Liver (tissue), 10 donors: ENCODE measurements at places on chromosomes 1 and 21.

DNA sequence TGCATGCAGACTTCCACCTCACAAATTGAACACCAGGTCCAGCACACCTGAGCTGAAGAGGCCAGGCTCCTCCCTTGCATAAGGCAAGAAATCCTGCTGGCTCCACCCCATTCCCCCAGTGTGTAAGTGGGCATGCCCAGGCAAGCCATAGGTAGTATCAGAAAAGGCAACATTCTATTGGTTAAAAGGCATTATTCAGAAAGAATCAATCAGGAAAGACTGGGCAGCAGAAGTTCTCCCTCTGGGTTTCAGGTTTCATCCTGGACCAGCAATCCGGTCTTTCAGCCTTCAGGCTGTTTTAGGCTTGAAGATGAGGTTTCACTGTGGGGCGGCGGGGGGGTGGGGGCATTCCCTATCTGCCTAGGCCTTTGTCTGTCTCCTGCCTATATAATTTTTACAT lies 42.0 kb upstream of the LHX8 start:
- no peak for DNase-seq

DNA sequence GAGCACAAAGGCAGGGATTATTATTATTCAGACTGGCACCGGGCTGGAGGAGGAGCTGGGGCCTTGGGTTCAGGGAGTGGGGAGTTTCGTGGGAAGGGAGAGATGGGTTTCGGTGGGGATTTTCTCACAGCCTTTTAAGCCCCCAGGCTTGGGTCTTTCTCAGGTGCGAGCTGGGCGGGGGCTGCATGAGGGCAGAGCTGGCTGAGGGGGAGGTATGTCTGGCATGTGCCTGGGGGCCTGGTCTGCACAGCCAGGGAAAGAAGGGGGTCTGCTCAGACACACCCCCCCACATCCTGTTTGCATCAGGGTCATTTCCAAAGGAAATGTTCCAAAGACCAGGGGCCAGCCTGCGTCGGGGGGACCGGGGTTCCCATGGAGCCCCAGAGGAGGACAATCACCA lies 21.6 kb downstream of the GRHL3 start:
- no peak for DNase-seq

DNA sequence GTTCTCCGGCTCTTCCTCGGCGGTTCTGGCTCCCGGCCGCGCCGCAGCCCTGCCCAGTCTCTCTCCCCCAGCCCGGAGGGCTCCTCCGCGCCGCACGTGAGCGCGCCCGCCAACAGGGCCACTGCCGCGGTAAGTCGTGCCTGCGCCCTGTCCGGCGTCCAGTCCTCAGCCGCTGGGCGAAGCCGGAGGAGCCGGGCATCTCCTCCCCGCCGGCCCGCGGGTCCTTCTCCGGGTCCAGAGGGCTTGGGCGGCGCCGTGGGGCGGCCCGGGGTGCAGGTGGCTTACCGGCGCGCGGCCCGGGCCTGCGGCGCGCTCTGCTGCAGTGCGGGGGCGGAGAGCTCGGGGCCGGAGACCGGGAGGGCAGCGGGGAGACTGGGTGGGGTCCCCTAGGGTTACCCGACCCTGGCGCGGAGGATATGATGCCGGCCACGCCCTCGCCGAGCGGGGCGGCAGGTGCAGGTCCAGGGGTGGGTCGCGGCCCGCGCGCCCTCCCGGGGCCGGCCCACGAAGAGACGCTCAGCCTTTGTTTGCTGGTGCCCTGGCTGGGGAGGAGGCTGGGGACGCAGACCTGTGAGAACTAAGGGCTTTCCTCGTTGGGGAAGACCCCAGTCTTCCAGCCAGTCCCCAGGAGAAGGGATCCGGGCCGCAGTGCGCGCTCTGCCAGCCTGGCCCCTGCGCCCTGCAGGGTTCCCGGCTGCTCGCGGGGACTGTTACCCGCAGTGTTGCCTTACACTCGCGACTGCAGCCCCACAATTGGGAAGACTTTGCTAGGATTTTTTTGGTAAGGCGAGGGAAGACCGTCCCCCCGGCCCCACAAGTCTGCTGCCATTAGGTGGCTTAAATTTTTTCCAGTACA lies at the start of gene DOP1B:
Gene DOP1B (plus strand): TSS at position 10 of the 856 bp plus-strand sequence. CDS start 7,910 bp downstream, outside the sequence.
- DNase-seq: no peak

GRCh38 chr1:25583519-25584370 lies 32.8 kb upstream of the MAN1C1 start:
- no peak for DNase-seq

- no peak for DNase-seq
These were observed 129.2 kb downstream of the ROR1 start for GRCh38 chr1:63902844-63903589.

DNA sequence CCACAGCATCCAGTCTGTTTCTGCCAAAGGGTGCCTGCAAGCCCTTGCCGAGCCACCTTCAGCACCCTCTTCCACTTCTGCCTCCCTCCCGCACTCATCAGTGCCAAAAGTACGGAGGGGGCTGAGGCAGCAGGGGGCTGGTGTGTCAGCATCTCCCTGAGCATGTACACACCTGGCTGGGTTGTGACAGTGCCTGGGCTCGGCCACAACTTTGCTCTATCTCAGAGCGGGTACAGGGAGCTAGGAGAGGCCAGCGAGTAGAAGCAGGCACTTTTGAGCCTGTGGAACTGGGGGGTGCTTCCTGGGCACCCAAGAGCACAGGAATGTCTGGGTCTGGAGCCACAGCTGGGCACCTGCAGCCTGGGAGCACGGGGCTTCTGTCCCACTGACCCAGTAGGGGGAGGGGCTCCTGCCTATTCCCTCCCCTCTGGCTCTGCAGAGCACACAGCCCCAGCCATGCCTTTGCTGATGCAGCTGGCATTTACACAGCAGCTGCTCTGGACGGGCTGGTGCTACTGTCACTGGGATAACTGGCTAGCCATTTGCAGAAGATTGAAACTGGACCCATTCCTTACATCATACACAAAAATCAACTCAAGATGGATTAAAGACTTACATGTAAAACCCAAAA lies 319.8 kb upstream of the RRP15 start:
- no peak for DNase-seq

DNA sequence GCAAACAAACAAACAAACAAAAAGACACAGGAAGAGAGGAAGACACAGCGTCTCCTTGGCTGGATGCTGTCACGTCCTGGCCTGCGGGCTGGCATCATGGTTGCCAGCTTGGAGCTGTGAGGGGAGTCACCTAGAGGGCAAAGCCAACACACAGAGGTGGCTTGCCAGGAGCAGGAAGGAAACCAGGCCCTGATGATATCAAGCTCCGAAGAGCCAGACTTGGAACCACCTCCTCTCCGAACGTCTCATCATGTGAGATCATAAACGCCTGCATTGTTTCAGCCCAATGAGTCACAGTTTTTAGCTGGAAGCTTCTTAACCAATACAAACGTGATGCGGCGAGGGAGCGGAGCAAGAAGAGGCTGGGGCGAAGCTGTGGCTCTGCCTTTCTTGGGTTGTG lies 8.7 kb downstream of the PLA2G2D start:
- no peak for DNase-seq

DNA sequence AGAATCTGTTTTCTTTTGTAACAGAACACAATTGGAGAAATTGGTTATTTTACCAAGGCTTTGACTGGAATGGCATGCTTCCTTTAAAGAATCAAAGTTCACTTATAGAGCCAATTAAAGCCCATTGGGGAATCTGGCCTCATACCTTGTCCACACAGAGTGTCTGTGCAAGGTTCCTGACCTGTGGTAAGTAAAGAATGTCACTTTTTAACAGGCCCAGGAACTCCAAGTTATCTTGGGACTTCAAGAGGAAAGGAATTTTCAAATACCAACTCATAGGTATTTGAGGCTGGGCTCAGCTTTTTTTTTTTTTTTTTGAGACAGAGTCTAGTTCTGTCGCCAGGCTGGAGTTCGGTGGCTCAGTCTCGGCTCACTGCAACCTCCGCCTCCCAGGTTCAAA lies 2.3 kb upstream of the CATSPERE start:
- DNase-seq: no peak

GRCh38 chr1:18582890-18583289 lies 47.8 kb upstream of the PAX7 start:
- no peak for DNase-seq

DNA sequence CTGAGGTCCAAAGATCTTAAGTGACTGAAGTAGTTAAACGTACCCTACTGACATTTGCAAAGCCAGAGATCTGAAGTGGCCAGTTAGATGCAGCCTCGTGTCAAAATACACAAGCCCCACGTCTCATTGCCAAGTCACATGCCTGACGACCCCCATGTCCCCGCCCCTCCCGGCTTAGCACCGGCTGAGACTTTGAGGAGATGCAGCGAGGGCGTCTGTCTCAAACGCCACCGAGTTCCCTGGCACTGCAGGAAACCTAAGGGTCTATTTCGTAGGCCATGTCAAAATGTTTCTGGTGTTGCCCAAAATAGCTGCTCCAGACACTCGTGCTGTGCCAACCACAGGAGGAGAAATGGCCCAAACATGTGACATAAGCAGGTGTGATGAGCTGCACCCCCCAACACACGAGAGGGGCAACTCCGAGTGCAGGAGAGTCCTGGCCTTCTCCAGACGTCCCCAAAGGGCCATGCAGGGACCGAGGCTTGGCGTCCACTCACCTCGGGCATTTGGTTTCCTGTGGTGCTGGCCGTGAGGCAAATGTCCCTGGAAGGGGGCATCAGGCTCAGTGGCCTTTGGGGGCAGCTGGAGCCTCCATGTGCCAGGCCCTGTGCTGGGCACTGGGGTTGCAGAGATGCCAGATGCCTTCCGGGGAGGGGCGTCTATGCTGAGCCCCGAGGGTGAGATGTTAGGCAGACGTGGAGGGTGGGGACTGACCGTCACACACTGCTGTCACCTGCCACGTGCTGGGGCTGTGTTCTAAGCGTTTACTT lies 67.0 kb downstream of the MATN1 start:
- no peak for DNase-seq

- DNase-seq: no peak
These were observed 155.7 kb downstream of the TNFSF18 start for GRCh38 chr1:172895050-172895460.

DNA sequence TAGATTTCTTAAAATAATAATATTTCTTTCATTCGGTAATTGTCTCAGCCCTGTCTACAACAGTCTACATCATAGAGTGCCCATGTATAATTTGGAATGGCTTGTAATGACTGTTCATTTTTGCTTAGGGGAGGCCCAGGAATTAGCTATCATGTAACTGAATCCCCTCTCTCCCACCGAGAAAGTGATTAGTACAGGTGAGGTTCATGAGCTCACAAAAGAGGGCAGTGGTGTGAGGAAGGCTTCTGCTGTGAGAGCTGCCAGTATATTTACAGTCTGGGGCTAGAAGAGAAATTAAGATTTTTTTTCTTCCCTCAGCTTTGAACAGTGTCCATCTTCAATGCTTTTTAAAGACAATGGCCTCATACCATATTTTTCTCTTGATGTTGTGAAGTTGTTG lies 340.7 kb downstream of the ADGRL2 start:
- no peak for DNase-seq

DNA sequence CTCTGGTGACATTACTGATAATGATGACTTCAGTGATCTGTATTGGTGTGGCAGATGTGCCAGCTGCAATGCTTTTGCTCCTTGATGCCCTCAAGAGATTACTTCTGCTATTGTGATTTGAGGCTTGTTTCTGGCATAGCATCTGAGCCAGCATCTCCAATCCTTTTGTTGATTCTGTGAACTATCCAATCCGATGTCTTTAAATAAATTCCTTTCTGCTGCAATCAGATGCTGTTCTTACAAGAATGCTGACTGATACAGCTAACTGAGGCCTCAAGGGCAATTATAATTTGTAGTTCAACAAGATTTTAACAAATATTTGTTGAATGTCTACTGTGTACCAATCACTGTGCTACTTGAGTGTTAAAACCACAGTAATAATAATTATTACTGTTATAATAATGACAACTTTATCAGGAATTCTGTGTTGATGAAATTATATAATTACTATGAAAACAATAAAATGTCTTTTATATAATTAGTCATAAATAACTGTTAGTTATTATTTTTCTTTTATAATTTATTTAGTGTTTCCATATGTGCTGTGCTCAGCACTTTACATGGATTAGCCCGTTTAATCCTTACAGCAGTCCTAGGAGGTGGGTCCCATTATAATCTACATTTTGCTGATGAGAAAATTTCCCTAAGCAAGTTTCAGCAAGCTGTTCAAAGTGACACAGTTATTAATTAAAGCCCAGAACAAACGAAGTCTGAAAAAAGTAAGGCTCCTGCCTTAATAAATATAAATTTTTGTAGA lies 308.2 kb downstream of the BRINP3 start:
- no peak for DNase-seq

DNA sequence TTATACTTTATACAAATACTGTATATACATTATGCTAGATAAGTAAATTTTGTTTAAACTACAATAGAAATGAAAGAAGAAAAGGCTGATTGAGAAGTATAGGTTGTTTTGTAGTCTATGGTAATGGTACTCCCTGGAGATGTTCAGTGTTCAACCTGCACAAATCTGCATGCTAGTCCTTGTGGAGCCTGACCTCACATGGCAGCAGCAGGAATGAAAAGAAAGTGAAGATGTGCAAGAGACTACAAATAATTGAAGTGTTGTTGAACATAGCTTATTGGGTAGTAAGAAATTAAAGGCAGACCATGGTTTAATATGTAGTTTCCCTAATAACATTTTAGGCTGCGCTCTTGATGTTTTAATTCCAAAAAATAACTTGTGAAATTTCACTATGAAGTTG lies 201.2 kb downstream of the TGFB2 start:
- DNase-seq: no peak

DNA sequence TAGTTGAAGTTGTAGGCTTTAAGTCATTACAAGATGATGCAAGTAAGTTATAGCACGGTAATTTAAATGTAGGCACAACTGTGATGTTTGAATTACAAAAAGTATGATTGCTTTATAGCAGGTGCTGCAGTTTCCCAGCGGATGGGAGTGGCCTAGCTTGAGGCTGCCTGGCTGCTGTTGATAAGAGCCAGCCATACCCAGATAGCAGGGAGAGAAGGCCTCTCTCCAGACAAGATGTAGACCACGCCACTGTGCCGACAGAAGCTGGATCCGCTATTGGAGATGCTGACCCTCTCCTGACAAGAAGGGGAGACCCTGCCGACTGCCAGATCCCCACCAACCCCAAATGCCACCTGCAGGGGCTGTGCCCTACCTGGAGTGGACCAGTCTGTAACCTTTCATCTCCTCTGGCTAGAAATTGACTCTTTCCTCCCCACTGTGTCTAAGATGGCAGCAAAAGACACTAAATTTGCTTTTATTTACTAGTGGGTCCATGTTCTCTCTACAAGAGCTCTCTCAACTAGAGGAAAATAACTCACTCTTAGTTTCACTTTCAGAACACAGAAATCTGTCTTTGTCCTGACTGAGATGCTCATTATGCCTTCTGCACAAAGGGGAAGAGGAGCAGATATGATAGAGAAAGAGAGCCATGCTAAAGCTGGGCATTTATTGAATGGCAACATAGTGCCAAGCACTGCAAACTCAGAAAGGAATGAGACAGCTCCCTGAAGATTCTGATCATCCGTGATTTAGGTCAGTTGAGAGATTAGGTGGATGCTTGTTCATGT lies 127.9 kb downstream of the URB2 start:
- peak; percentile 81 for DNase-seq
